ENCODE measurements at places on chromosomes 7 and 10.
A peak's percentile ranks its signal among the peaks of the same experiment; 100 is the strongest.

DNA sequence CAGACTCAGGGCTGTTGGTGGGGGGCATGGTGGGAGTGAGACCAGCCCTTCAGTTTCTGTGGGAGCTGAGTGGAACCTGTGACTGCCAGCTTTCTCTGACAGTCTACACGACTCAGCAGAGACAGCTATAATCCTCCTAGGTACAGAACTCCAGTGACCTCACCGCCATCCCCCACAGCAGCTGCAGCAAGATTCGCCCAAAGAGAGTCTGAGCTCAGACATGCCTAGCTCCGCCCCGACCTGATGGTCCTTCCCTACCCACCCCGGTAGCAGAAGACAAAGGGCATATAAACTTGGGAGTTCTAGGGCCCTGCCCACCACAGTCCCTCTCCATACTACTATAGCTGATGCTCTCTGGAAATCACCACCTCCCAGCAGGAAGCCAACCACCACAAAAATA, 500.1 kb downstream of the ETV1 start:
- no peak for DNase-seq

- DNase-seq, result no peak
Measured at GRCh38 chr10:110619514-110620397, 24.4 kb upstream of the RBM20 start.

- no peak for DNase-seq
Measured at GRCh38 chr7:71019706-71020105, 112.2 kb upstream of the GALNT17 start.

DNA sequence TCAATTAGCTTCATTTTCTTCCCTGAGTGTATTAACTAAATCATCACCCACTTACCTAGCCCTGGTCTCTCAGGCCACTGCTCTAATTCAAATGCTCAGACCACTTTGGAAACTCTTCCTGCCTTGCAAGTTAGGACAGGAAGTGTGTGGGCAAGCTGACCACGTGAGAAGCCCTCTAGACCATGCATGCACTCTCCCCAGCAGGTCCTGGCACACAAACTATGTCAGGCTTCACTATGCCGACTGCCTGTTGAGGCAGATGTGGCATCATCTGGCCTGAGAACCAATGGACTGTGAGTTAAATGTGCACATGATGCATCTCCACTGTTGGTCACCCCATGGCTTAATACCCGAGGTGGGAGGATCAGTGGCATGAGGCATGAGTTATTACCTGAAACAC, 439.6 kb downstream of the GRID1 start:
- DNase-seq, result no peak

- no peak for DNase-seq
Measured at GRCh38 chr10:44807451-44807850, 103.7 kb upstream of the TMEM72 start.

GRCh38 chr10:6013413-6014192, 36.3 kb upstream of the IL15RA start:
- DNase-seq, result no peak

DNA sequence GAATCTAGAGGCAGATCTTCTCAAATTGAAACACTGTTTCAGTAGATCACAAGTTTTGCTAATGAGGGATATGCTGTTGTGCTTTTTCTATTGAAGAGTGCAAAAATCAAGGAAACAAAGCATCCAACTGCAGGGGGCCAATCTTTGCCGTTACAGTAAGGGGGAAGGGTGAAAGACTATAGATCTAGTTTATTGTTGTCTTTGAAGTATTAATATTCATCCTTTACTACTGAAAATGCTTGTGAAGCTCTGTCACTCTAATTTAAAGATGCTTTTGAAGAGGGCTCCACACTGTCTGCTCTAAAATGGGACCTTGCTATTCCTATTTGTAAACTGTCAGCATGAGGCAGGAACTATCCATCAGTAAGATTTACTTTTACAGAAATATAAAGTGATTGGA, 110.3 kb downstream of the MBL2 start:
- DNase-seq, result no peak

GRCh38 chr10:3118641-3119091, 51.3 kb downstream of the PFKP start:
- DNase-seq, result no peak

- no peak for DNase-seq
Measured at GRCh38 chr7:117091721-117092120, 138.4 kb downstream of the ST7 start.

- DNase-seq, result no peak
Measured at GRCh38 chr10:69056129-69056528, 31.8 kb upstream of the SRGN start.

DNA sequence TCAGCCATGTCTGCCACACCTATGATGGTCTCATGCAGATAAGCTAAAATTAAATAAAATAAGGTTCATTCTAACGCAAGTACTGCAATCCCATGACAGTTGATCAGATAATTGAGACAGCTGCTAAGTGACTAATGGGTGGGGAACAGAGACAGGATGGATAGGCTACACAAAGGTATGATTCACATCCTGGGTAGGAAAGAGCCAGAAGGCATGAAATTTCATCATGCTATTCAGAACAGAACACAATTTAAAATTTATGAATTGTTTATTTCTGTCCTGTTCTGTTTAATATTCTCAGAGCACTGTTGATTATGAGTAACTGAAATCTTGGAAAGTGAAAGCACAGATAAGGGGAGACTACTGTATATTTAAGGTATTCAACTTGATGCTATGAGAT, 381.8 kb upstream of the SORCS1 start:
- no peak for DNase-seq

- peak; percentile 74 for DNase-seq
Measured at GRCh38 chr7:6164491-6164890, 107.9 kb downstream of the CYTH3 start.

DNA sequence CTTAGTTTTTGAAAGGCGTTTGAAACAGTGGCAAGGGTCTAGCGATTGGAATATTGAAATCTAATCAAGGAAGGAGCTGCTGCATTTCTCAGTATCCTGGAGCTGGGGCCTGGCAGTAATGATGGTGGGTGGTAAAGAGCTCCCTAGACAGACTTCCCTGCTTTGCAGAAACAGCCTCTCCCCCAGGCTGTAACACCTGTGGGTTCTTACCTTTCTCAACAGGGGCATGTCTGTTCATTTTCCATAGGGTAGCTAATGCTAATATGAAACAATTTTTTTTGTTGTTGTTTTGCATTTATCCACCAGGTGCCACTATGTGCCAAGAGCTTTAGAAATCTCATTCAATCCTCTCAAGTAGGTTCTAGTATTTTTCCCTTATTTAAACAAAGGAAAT, 345.5 kb downstream of the REEP3 start:
- no peak for DNase-seq

- no peak for DNase-seq
Measured at GRCh38 chr10:102102421-102102820, 17.7 kb downstream of the LDB1 start.

DNA sequence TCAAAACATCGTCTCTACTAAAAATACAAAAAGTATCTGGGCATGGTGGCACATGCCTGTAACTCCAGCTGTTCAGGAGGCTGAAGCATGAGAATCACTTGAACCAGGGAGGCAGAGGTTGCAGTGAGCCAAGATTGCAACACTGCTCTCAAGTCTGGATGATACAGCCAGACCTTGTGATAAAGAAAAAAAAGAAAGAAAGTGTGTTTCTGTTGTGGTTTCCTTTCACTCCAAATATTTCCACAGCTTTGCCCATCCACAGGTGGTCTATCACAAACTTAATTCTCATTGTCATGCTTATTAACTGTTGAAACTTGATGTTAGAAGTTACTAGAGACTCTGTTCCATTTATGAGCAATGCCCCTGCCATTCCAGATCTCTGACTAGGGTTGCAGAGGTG, 316.0 kb upstream of the SEMA3C start:
- no peak for DNase-seq

DNA sequence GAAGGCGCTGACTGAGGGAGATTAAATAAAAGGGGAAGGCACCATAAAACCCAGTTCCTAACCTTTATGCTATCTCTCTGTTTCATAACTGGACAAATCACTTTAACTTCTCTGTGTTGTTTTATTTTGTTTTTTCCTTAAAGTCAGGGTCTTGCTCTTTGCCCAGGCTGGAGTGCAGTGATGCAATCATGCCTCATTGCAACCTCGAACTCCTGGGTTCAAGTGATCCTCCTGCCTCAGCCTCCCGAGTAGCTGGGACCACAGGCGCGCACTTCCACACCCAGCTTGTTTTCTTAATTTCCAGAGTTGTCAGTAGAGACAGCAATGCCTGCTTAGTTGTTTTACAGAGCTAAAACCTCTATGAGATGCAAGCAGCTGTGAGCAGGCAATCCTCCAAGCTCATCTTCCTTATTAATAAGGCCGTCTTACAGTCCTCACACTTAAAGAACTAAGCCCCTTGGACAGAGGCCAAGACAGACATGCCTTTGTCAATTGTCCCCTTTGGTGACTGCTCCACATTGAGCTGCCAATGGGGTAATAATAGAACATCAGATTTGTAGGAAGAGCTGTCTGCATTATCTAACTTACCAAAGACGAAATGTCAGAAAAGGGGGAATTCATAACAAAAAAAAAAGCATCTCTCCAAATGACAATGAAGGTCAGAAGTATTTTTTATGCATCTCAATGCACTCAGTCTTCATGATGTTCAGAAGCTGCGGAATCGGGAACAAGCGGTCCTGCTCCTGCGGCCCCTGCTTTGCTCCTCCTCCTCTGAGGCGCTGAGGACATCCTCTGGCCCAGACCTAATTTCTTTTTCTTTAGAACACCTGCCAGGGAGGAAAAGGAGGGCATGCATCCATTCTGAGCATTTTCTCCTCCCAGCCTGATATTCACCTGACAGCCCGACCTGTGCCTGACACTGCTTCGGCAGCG, 62.7 kb upstream of the RNF32 start:
- DNase-seq, result no peak

Data from H9 (cell line).